ENCODE measurements at places on chromosomes 1 and 21. TPM values are rescaled to one million over a fixed set of nuclear protein-coding genes. Genes with fewer than 3 reads are reported as not detected.

The GABPB2 gene
- total RNA-seq: 6.2 TPM

The CLCA2 gene
- not detected for total RNA-seq

The FGR gene
- 3.0 TPM for total RNA-seq

The LINGO4 gene
- 0.15 TPM for total RNA-seq

DNA sequence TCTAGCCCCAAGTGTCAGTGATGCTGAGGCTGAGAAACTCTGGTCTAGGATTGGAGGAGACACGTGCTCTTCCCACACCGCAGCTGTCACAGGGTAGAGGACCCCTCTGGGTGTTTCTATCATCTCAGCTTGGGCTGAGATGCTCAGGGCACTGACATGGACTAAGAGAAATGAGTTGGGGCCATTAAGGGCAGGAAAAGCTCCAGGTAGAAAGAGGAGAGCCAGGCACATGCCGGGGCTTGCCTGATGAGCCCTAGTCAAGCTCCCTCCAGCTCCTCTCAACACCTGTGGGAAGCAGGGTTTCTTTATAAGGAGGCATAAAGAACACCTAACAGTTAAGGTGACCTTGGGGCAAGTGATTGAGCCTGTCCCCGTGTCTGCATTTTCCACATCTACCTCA is 17.3 kb downstream of the ABCA4 start:
- DNase-seq: no peak

The GJA8 gene
- not detected for total RNA-seq

GRCh38 chr1:57007948-57008347 is 42.1 kb upstream of the C8B start:
- DNase-seq: no peak

The DNAJC28 gene
- 2.3 TPM for total RNA-seq

The LCE2A gene
- total RNA-seq: not detected

The CSDE1 gene
- total RNA-seq: 218 TPM

The DCDC2B gene
- total RNA-seq: not detected

GRCh38 chr1:110581682-110582145 is 24.4 kb downstream of the KCNA2 start:
- no peak for DNase-seq

The MORC3 gene
- 12.6 TPM for total RNA-seq

The RGS5 gene
- 10.1 TPM for total RNA-seq

DNA sequence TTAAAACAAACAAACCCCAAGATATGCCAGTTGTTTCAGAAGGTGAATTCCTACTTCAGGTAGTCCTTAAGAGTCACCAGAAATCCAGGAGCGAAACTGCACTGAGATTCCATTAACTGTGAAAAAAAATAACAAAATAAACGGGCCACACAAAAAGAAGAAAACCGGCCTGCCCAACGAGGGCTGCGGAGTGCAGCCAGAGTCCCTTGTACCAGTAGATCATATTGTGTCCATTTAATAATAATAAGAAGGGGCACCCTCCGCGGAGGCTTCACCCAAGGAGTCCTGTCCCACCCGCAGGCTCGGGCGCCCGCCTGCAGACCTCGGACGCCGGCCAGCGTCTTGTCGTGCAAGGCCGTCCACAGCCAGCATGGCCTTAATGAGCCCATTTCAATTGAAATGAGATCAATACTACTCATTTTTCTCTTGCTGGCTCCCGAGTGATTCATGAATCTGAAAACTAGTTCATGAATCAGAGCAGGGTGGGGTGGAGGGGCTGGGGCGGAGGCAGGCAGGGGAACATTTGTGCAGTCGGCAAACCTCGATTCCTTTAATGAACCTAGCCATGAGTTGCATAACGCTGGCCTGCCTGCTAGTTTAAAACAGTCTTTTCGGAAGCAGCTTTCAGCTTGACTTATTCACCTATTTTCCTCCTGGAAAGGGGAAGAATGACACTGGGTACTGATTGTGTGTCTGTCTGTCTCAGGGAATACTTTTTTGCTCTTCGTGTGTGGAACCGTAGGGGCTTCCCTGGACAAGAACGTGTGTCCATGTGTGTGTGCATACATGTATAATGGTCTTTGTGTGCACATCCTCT is 113.1 kb upstream of the IRF2BP2 start:
- DNase-seq: peak; percentile 72

- no peak for DNase-seq
Measured at GRCh38 chr1:108742253-108742652, 4.2 kb upstream of the STXBP3 start.
